ENCODE measurements at places on chromosomes 1 and 21. TPM values are rescaled to one million over a fixed set of nuclear protein-coding genes. Genes with fewer than 3 reads are reported as not detected.

The FALEC gene
- total RNA-seq = 1.2 TPM

The MXRA8 gene
- total RNA-seq = 212 TPM

The HES2 gene
- 0.72 TPM for total RNA-seq

The ST6GALNAC5 gene
- total RNA-seq = 11.0 TPM

The IVL gene
- not detected for total RNA-seq

The CC2D1B gene
- 9.2 TPM for total RNA-seq

The ESRRG gene
- total RNA-seq = 14.1 TPM

Measured in spinal cord (tissue), 10 donors.